ENCODE measurements at places on chromosomes 7 and 10.
A peak's percentile ranks its signal among the peaks of the same experiment; 100 is the strongest.

GRCh38 chr7:36512616-36513015, 123.0 kb downstream of the ANLN start:
- DNase-seq, result peak; percentile 44

GRCh38 chr7:73433924-73434700, 534 bp downstream of the FZD9 start:
- DNase-seq, result no peak

- no peak for DNase-seq
Measured at GRCh38 chr10:51700228-51700817, 928 bp upstream of the CSTF2T start.

DNA sequence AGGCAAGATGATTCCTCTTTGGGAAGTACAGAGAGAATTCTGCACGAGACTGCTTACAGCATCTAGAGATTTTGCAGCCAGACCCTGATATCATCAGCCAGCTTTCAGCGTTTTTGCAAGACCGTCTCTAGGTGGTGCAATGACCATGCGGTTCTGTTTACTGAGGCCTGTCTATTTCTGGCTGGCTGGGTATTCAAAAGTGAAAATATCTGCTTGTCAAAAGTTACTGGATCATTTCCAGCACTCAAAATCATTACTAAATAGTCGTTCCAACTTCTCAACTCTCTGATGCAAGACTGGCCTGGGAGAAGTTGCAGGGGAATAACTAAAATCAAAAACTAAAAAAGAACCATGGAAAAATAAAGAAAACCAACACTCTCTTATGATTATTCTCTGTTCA, 240.1 kb downstream of the ELMO1 start:
- peak; percentile 94 for DNase-seq

GRCh38 chr7:85897967-85898366, 711.1 kb upstream of the SEMA3D start:
- DNase-seq, result no peak

GRCh38 chr7:26609532-26609931, 254.9 kb downstream of the SKAP2 start:
- DNase-seq, result no peak

- DNase-seq, result no peak
Measured at GRCh38 chr10:61321041-61321857, 131.9 kb downstream of the TMEM26 start.

DNA sequence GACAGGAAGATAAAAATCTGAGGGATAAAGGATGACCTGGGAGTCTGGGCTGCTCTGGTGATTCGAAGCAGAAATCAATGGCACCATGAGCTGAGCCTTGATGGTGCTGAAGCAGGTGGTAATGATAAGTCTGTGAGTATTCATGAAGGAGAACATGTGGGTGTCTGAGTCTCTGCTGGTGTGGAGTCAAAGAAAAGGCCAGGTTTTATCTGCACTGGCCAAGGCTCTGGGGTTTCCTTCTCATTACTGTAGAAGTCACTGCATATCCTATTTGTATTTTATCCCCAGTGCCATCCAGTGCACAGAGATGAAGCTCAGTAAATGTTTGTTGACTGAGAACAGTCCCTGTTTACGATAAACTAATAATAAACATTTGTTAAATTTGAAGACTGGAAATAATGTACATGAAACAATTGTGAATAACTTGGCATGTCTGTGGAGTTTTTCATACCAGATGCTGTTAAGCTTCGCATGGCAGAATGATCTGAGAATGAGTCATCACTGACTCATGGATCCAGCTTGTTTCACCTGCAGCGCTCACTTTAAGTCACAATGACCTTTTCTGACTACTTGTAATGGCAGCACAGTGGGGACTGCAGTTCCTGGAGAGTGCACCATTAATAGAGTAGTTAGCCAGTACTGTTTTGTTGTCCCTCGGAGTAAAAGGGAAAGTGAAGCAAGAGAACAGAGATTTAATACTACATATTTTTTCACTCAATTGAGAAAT, 538.5 kb downstream of the HTR7 start:
- no peak for DNase-seq

GRCh38 chr10:116316503-116316902, 7.7 kb upstream of the CCDC172 start:
- DNase-seq, result no peak

- no peak for DNase-seq
Measured at GRCh38 chr10:61633665-61634064, 29.1 kb upstream of the CABCOCO1 start.

GRCh38 chr10:124245806-124246440, 152.5 kb upstream of the CHST15 start:
- no peak for DNase-seq

- no peak for DNase-seq
Measured at GRCh38 chr10:33336582-33337325, 2.3 kb upstream of the NRP1 start.

DNA sequence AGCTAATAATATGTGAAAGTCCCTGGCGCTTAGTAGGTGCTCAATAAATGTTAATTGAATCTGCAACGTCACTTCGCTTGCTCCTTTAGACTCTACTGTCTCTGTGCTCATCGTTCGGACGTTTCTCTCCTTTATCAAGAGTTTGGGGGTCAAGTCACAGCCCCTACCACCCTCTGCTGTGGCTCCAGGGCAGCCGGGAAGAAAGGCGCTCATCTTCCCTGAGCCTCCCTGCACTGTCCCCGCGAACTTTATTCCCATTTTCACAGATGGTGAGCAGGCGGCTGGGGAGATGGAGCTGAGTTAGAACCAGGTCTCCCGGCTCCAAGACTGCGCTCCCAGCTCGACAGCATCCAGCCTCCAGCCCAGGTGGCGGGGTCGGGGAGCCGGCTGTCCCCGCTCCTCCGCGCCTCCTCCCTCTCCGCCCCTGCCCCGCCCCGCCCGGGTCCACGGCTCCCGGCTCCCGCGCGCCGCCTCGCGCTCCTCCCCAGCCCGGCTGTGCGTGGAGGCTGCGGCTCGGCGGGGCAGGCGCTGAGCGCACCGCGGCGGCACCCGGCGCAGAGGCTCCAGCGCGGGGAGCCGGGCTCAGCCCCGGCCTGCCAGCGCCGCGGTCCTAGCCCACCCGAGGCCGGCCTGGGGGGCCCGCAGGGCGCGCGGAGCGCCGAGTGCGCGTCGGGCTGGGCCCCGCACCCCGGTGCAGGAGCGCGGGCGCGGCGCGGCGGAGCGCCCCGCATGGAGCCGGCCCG, at the start of gene CLEC2L:
Gene CLEC2L (plus strand): TSS at position 487 of the 743 bp plus-strand sequence. CDS start 243 bp downstream, at position 730.
- DNase-seq, result no peak

Measured in vagina (tissue), 2 donors.